ENCODE measurements at places on chromosomes 2 and 18.

- DNase-seq: no peak
These were observed 84.1 kb upstream of the GULP1 start for GRCh38 chr2:188207554-188207953.

DNA sequence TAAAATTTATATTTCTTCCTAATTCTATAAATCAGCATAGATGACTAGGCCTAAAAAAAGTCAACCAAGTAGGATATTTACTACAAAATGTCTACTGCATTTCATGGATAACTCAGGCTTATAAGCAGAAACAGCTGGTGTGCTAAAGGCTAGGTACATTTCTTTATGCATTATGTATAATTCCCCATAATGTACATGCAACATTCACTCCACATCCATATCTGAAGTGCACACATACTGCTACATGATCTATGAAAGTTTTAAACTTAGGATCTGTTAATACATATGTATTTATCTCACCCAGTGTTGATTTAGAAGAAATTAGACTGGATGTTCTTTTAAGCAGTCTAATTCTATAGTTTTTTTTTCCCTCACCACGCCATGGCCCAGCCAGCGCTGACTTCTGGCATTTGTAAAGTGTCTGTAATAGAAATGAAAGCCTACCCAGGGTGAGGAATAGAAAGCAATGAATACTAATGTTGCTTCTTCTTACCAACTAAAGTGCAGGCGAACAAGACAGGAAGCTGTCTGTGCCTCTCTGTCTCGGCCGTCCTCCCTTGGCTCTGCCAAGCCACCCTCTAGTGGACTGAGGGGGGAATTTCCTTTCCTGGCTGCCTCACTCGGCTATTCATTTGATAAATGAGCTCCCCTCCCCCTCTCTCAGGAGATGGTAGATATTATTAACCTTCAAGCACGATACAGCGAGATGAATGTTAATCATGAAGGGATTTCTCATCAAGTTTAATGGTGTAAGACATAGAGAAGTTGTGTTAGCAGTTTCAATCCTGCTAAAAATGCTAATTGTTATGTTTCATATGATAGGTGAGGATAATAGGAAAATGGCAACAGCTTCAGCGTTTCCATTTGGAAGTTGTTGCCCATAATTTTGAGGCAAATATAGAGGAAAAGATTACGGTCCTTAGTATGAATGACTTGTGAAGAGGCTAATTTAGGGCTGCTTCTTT lies 384.5 kb downstream of the MTX2 start:
- no peak for DNase-seq

DNA sequence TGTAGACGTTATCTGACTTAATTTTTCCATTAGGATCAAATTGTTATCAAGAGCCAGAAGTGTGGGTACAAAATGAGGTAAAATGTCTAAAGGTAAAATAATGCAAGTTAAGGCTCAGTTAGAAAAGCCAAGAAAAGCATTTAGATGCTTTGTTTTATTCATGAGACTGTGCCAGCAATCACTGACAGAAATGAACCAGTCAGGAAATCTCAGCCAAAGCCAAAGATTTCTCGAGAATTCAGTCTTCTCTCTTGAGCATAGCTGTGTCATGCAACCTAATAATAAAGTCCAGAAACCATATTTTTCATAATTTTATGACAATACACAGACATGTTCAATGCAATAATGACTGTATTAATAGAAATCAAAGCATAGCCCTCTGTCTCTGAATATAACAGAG lies 43.5 kb upstream of the ZNF397 start:
- DNase-seq: no peak

DNA sequence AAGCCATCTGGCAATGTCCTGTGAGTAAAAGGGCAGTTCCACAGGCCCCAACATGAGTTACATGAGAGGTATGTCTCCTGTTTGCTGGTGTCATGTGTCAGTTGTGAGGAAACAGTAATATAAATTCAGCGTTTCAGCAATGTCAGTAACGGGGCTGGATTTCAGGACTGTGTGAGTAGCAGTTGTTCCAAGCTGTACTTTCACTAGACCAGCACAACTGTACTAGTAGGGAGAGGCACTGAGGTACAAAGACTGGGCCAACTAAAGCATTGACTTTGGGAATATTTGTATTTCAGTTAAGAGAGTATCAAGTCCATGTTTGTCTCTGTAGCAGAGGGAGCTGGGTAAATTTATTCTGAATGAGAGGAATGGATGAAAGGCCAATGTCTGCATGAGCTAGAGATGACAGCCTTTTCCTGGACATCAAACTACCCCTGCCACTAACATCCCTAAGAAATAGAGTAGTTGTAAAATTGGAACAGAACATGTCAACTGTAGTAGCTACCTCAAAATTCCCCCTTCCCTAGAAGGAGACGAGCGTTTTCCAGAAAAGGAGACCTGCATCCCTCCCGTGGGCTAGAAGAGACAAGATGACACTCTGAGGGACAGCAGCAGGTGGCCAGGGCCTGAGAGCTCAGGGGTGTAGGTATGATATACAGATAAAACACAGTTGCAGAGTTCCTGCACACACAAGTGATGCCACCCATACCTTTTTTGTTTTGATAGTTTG lies 24.4 kb downstream of the EIF4E2 start:
- DNase-seq: no peak

DNA sequence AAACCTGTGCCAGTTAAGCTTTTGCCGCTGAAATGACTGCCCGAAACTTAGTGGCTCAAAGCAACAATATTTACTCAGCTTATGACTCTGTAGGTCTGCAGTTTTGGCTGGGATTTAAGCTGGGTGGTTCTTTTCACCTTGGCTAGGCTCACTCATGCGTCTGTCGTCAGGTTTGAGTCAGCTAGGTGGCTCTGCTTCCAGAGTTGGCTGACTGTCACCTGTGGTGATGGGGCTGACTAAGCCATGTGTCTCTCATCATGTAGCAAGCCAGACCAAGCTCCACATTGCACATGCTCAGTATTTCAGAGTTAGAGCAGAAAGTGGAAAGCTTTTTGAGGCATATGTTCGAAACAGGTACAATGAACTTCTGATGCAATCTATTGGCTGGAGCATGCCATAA lies 354.8 kb downstream of the MEIS1 start:
- no peak for DNase-seq

DNA sequence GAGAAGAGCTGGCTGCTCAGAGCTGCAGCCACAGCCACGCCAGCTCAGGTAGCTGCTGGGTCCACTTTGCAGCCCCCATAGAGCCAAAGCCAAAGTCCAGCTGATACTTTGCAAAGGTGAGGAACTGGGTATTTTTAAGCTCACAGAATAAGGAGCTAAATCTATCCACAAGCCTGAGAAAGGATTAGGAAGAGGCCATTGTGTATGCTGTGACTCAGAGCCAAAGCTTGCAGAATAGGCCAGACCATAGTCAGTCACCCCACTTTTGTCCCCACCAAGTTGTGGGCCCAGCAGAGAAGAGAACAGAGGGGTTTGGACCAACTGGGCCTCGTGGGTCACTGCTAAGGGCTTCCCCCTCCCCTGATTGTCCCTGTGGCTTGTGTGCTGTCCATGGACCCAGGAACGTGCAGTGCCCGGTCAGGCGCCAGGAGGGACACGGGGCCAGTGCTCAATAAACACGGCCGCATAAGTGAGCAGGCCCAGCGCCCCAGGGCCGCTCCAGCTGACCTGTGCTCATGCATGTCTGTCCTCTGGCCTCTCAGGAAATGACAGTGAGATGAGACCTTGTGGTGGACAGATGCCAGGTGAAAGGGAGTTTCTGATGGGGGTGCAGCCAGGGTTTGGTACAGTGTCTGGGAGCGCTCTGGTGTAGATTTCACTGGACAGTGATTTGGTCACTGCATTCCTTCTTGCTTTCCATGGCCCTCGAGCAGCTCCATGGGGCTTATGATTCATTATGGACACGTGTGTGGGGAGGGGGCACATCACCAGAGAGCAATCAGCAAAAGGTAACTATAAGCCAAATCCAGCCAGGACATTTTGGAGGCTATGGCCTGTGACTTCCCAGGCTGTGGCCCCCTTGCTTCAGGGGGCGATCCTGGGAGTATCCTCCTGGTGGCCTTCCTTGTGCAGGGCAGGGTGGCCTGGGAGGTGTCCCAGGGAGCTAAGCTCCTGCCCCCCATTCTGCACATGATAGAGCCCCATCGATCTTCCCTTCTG lies 31.3 kb downstream of the MAL start:
- DNase-seq: no peak
